ENCODE measurements at places on chromosomes 3 and 15.
A peak's percentile ranks its signal among the peaks of the same experiment; 100 is the strongest.

GRCh38 chr3:30597131-30597768, 9.2 kb upstream of the TGFBR2 start:
- DNase-seq = no peak

- no peak for DNase-seq
Measured at GRCh38 chr3:52150860-52151259, 3.4 kb downstream of the POC1A start.

DNA sequence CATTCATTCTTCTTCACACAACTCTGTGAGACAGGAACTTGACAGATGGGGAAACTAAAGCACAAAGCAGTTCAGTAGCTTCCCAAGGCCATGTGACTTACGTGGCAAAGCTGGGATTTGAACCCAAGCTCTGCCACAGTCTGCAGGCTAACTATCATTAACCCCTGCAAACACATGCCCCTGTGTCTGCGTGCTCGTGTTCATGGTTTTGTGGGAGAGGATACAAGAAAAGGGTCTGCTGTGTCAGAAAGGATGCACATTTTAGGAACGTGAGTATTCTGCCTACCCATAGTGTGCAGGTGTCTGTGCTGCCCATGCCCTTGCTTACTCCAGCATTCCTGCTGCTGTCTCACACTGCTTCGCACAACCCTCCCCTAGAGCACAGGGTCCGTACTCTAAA, 137.0 kb downstream of the CHDH start:
- peak; percentile 13 for DNase-seq

DNA sequence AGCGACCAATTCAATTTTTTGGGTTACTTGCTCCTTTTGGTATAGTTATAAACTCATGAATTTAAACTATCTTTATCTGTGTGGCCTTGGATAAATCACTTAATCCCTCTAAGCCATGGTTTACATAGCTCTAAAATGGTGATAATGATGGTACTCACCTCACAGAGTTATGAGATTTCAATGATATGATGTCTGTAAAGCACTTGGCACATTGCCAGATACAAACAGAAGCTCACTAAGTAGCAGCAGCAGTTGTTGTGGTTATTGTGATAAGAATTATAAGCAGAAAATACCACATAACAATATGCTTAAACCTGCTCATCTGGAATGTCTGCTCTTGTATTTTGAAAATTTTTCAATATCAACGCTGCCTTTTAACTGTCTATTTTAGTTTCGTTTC, 185.1 kb upstream of the SNTN start:
- no peak for DNase-seq

GRCh38 chr15:62770752-62771151, 271.8 kb upstream of the TPM1 start:
- peak; percentile 81 for DNase-seq

DNA sequence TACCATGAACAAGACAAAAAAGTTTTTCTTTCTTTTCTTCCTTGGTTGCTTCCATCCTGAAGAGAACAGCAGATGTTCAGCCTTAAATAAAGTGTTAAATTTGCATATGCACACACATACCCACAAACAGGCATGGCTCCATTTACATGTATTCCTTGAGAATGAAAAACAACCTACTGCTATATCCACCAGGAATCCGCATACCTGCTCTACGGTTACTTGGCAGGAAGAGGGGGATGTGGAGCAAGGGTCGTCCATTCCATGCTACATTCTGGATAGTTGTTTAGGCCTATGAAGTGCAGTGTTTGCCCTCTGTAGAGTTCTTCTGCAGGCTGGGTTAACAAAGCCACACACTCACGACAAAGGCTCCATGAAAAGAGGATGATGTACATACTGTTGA, 322.8 kb downstream of the KCNH8 start:
- DNase-seq = no peak

DNA sequence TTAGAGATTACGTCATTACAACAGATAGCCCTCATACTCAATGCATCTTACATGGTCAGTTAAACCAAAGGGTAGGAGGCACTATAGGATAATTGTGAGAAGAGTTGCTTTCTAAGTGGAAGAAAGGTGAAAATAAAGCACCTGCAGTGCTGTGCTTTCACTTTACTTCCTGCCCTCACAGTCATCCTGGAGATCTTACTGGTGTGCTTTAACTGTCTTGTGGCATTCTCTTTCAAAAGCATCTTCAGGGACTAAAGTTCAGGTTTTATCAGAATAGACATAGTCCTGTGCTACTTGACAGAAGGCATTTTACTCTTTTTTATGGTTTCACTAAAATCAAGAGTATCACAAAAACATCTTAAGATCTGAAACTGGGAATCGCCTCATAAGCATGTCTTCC, 286.6 kb downstream of the ZBTB20 start:
- DNase-seq = no peak

DNA sequence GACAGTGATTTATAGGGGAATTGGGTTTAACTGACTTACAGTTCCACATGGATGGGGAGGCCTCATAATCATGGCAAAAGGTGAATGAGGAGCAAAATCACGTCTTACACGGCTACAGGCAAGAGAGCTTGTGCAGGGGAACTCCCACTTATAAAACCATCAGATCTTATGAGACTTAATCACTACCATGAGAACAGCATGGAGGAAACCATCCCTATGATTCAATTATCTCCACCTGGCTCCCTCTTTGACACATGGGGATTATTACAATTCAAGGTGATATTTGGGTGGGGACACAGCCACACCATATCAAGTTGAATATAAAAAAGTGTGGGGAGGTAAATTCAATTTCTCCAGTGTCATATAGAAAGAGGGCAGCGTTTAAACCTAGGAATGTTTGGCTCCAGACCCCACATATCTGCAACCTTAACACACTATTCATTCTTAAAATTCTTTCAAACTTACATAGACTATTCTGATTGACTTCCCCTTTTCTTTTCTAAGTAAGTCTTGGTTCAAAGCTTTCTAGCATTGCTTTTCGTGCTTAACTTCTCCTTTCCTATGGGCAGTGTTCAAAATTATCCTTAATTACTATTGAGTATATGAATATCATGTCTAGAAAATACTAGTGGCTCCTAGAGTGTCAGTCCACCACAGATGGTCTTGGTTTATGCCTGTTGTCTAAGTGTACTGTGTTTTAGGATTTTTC, 446.7 kb upstream of the GBE1 start:
- no peak for DNase-seq

GRCh38 chr15:65421360-65422215, 1.2 kb downstream of the IGDCC4 start:
- no peak for DNase-seq

- no peak for DNase-seq
Measured at GRCh38 chr3:37731895-37732294, 129.8 kb upstream of the CTDSPL start.

DNA sequence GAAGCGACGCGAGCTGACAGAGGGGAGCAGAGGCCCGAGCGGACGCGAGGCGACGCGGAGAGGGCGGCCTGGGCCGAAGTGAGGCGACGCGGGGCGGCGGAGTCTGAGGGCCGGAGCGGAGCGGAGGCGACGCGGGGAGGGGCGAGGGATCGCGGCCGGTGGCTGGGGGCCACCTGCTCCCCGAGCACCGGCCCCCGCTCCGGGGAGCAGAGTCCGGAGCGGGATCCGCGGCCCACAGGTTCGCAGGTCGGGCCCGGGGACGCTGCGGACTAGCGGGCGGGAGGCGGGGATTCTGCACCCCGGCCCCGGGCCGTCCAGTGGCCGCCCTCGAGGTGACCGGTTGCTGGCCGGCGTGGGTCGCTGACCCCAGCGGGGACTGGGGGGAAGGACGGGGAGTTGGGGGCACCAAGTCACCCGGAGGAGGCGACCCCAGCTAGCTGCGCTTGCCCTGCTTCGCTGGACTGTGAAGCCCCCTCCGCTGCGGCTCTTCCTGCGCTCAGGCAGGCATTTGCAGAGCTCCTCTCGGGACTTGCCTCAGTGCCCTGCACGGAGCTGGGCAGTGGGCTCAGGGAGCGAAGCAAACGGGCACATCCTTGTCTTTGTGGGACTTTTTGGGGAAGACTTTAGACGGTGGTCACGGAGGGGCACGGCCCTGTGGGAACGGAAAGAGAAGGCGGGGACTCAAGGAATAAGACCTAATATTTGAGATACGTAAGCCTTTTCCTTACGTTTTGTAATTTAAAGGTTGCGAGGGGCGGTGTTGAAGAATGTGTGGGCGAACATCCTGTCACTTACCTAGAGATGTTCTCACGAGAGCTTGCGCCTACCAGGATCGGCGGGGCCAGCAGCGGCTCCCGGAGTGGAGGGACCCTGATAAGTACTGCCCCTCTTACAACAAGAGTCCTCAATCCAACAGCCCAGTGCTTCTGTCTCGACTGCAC, 566 bp downstream of the HMCES start:
- DNase-seq = peak; percentile 28

- DNase-seq = no peak
Measured at GRCh38 chr3:139355476-139355875, 11.7 kb downstream of the MRPS22 start.

DNA sequence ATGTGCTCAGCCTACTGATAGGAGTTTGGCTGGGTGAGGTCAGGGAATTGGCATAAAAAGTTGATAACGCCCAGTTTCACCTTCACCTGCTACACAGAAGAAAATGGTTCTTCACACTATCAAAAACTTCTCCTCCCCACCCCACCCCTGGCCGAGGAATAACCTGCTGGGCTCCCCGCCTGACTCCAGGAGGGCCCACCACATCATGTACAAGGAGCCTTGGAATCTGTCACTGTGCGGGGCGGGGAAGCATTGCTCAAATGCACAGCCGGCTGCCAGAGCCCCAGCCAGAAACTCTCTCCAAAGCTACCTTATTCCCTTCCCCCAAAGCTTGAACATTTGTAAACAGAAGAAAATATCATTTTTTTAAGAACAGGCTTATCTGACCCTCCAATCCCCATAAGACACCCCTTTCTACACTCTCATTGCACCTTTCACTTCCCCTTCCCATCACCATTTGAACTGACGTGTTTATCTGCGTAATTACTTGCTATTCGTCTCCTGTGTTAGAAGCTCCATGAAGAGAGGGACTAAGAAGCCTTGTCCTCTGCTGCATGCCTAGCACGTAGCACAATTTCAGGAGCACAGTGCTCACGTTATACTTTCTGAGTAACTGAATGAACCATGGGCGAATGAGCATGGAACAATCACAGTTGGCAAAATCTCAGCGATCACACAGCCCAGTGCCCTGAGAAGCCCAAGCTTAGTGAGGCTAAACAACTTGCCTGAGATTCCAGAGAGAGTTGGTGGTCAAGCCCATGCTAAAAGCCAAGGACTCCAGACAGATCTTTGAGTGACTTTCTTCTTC, 82.9 kb downstream of the HES1 start:
- no peak for DNase-seq

DNA sequence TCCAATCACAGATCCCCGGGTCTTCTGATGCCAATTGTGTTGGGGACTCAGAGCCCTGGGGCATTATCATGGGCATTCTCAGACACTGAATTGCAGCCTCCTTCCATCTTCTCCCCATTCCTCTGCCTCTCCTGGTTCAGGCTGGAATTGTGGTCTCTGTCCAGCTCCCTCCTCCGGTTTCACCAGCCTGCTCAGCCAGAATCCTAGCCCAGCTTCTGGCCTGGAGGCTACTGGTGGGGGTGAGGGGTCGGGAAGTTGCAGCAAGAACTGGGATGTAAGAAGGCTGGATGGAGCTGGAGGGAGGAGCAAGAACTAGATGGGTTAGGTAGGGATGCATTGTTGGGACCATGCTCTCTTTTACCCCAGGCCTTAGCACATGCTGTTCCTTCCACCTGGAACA, 53.5 kb downstream of the TLE3 start:
- DNase-seq = peak; percentile 7

DNA sequence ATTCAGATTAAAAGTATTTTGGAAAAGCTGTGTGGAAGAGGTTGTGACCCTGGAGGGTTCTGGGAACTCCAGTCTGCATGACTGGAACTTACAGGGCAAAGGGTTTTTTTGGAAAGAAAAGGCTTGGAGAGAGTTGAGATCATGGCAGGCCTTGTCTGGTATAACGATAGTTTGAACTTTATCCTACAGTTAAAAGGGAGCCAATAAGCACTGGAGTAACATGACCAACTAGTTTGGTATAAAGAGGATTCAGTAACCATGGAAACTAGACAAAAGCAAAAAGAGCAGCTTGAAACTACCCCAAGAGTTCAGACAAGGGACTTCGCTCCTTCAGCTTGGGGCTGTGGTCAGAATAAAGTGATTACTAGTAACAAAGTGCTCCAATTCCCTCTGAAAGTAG, 151.2 kb upstream of the TMCO5A start:
- DNase-seq = no peak

DNA sequence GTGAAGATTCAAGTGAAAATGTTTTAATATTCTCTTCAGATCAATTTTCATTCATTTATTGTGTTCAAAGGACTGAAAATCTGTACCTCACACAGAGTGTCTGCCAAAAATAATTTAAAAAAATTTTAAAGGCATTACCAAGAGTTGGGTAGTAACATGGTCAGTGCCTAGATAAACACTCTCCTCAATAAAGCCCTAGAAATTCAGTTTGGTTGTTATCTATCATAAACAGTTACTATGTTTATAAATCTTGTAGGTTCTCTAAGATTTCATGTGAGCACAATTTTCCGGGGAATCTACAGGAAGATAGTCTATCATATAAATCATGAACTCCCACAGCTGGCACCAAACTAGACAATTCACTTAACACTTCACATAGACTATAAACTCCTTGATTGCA, 128.6 kb downstream of the GSK3B start:
- DNase-seq = no peak

GRCh38 chr3:299590-300301, 103.2 kb downstream of the CHL1 start:
- DNase-seq = no peak

GRCh38 chr3:134372396-134373270, 1.6 kb downstream of the AMOTL2 start:
- DNase-seq = no peak

DNA sequence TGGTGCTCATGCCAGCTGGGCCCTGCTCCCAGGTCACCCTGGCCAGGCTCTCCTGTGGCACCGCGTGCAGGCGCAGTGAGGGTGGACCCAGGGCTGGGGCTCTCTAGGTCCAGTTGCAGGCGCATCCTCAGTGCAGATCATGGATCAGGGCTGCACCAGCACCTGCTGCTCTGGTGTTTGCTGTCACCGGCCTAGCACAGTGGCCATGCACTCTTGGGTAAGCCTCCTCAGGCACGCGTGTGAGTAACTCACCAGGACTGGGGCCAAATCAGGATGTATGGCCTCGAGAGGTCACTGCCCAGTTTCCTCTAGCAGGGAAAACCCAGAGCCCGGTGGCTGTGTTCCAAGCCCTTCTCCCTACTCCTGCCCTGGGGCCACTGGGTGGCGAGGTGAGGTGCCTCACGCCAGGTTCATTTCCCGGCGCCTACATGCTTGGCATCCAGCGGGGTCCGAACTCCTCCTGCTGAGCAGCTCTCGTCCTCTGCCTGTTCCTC, 45.5 kb upstream of the SLC41A3 start:
- DNase-seq = peak; percentile 33

DNA sequence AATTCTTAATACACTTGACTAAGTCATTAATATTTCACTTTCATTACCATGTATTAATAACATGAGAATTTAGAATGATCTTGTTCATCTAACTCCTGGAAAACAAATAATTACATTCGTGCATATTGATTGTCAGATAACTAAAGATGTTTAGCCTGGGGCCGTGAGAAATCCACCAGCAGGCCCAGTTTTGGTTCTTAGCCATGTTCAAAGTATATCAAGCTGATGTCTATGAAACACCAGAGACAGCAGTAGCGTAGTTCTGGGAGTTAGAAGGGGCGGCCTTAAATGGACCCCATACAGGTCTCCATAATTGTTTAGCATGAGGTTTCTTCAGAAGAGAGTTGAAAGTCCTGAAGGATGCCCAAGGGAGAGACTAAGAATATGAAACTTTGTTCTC, 103.6 kb upstream of the DPH6 start:
- DNase-seq = no peak
